ENCODE measurements at places on chromosomes 2 and 18. TPM values are rescaled to one million over a fixed set of nuclear protein-coding genes. Genes with fewer than 3 reads are reported as not detected.

DNA sequence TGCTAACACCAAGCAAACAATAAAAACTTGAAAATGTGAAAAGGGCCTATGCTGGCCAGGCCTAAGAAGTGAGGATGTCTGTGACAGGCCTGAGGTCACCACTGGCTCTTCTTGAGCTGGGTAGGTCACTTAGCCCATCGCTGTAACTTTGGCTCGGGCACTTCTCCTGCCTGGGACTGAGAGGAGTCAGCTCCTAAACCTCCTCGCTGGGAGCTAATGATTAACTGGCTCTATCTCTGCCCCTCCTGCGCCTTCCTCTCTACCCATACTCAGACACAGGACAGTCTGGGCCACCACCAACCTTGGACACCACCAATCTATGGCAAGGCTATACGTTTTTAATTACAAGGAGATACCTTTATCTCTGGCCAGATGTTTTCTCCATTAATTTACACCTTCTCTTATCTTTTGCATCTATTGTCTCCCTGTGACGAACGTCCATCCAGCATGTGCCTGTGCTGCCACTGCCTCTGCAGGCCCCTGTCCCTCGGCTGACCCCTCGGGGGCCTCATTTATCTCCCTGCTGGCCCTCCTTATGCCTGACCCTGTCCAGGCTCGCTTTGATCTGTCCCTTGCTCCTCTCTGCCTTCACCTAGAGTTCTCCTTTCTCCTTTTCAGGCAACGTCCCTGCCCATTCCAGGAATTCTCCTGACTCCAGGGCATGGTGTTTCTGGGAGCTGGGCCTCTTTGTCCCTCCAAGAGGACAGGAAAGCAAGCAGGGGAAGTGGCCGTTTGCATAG lies 149.1 kb upstream of the GATA6 start:
- DNase-seq, result no peak

DNA sequence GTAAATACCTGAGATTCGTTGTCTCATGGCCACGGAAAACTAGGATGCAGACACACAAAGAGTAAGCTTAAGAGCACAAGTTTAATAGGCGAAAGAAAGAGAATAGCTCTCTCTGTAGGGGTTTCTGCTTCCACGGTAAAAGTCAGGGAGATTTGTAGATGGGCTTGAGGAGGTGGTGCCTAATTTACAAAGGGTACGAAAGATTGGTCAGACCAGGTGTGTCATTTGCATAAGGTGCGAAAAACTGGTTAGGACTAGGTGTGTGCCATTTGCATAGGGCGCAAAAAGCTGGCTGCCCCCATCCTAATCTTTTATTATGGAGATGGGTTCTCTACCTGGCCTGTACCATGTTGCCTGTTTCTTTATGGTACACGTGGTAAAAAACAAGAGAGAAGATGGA lies 170.5 kb upstream of the DOK6 start:
- no peak for DNase-seq

GRCh38 chr2:54503828-54504227 lies 47.7 kb downstream of the SPTBN1 start:
- no peak for DNase-seq

DNA sequence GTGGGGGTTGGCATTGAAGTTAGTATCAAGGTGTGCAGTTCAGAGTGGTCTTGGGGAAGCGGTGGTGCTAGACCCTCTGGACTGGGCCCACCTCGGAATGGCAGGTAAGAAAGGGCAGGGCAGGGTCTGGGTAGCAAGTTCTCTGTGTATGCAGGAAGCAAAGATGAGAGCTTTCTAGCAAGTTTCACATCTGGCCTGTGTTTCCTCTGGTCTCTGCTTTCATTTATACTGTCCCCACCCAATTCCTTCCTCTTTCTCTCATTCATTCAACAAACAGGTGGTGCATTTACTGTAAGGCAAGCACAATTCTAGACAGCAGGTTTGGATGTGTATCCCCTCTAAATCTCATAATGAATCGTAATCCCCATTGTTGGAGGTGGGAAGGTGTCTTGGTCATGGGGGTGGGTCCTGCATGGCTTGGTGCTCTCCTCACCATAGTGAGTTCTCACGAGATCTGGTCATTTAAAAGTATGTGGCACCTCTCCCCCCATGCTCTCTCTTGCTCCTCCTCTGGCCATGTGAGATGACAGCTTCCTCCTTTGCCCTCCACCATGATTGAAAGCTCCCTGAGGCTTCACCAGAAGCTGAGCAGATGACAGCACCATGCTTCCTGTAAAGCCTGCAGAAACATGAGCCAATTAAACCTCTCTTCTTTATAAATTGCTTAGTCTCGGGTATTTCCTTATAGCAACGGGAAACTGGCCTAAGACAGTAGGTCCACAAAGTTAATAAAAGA lies 51.8 kb downstream of the PKDCC start:
- peak; percentile 40 for DNase-seq

GRCh38 chr2:218898109-218898878 lies 17.6 kb downstream of the WNT10A start:
- peak; percentile 65 for DNase-seq

- no peak for DNase-seq
Observed at GRCh38 chr2:144943986-144944385, 424.1 kb upstream of the ZEB2 start.

The SLC8A1 gene
- total RNA-seq, result not detected

DNA sequence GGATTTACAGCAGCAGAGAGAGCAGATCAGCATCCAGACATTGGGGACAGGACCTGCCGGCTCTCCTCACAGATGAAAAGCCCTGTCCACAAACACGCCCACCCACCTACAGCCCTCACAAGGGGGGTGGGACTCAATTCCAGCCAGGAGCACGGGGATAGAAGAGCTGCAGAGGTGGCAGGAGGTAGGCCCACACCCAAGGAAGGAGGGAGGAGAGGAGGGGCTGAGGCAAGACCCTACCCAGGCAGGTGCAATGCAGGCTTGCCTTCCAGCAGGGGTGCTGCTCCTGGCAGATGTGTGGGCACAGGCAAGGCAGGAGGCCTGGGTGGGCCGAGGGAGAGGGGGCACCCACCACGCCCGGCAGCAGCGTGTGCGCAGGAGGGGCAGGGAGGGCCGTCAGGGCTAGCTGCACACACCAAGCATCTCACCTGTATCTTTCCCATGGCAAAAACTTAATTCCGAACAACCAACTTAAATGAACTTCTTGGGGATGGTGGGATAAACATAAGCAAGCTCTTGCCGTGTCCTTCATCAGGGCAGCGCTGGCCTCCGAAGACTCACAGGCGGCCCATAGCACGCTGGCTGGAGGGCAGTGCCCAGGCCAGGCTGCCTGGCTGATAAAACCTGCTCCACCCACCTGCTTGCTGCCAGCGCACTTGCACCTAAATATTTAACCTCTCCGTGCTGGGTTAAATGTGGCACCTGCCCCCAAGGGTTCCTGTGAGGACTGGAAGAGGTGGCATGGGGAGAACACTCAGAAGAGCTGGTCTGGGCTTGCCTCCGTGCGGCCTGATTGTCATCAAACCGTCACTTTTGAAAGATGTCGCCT lies 219.5 kb downstream of the HDAC4 start:
- no peak for DNase-seq

DNA sequence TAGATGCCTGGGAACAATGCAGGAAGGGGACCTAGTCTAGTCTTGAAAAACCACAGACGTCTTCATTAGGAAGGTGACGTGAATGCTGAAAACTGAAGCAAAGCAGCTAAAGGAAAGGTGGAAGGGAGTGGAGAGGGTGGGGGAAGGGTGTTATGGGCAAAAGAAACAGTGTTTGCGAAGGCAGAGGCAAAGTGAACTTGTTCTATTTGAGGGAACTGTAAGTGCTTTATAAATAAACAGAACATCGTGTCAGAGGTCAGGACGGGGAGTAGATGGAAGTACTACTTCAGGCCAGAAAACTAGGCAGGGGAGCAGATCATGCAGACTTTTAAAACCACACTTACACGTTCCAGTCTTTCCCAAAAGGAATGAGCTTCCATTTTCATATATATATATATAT lies 57.8 kb downstream of the FASTKD2 start:
- DNase-seq, result no peak

DNA sequence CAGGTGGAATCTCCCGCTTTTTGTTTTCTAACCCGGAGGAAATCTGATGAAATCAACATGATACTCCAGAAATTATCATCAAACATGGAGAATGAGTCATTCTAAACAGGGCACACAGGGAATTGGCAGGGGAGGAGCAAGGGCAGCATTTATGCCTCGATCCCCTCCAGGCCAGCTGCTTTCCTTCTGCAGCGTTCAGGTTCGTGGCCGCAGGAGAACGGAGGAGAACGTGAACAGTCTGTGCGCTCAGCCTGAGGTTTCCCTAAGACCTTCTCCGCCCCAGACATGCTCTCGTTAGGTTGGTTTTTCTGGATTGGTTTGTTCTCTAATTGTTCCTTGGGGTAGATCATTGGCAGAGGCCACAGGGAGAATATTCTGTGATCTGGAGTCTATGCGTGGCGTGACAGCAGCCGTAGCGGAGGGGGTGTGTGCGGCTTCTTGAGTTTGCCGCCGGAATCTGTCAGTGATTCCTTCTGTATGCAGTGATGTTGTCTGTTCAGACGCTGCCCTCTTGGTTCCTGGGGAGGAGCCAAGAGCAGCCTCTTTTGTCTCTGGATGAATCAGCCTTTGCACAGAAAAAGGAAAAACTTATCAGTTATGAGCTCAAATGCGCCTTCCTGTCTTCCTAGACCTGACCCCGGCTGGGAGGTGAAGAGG lies 75.9 kb downstream of the SH3BP4 start:
- no peak for DNase-seq

DNA sequence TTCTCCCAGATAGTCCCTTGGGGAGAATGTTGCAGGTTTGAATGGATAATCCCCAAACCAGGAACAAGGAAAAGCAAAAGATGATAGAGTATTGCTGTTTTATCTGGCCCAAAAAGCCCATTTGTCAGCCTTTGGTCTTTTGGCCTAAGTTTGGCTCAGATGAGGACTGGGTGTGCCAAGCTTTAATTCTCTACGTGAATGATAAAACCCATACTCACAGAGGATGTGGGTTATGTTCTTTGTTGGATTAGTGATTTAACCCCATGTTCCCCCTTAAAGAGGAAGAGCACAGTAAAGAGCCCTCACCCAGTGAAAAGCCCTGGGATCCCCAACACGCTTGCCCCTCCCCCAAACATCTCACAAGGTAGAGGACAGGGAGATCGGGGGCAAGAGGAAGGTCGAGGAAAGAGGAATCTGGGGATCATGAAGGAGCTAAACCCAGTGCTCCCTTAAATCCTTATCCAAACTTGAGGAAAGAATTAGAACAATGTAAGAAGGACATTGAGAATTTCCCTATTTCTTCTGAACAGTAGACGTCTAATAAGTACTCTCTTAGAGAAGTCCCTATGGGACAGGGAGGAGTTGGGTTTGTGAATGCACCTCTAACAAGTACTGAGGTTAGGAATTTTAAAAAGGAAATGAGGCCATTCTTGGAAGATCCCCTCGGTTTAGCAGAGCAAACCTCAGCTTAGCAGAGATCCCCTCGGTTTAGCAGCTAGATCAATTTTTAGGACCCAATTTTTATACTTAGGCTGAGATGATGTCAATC lies 105.0 kb downstream of the HIBCH start:
- no peak for DNase-seq

DNA sequence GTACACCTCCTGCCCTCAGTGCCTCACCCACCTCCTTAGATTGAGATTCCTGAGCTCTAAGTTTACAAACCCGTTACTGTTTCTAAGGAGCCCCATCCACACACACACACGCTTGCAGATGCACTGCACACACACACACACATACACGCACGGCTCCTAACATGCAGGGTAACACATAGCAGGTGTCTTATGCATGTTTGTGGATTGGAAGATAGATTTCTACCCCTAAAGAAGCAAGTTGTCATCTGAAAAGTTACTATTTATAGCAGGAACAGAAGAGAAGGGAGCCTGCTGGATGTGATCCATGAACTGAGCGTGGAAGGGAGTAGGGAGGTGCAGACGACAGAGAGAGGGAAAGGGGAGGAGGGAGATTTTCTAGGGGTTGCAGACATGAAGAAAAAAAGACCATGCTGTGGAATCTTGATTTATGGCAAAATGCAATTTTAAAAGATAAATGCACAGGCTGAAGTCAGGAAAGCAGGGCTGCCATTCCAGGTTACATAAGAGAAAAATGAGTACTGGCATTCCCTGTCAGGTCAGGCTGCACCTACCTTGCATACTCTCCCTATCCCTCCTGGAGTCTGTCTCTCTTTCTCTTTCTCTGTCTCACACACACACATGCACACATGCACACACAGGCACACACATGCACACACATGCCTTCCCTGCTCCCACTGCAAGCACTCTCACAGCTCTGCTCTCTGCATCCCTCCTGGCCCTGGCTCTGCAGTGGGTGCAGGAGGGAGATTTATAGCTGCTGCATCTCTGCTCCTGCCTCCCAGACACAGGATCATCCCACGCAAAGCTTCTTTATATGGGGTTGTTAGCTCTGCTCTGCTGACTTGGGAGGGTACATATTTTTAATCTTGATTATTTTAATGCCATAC lies 192.6 kb upstream of the MYT1L start:
- no peak for DNase-seq

The PAX3 gene
- total RNA-seq, result not detected

DNA sequence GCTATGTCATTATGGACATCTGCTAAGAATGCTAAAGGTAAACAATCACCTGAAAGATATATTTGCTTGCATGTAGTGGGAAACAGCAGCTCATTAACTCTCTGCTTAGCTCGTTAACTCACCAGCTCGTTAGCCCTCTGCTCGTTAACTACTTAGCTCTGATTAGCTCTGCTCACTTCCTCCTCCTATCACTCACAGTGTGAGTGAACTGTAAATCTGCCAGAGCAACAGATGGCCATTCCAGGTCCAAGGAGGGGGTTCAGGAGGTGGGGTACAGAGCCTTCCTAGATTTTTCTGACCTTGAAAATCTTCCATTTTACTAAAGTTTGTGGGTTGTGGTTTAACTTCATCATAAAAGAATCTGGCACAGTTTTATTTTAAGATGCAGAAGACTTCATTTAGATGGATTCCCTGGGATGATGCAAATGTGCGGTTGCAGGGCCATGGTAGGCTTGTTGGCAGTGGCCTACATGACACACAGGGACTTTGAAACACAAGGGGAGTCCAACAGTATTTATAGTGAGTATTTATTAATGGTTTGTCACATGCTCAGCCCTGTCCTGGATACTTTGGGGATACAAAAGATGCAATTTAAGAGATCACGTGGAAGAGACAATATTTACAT lies 1633.7 kb upstream of the CELF4 start:
- DNase-seq, result no peak

DNA sequence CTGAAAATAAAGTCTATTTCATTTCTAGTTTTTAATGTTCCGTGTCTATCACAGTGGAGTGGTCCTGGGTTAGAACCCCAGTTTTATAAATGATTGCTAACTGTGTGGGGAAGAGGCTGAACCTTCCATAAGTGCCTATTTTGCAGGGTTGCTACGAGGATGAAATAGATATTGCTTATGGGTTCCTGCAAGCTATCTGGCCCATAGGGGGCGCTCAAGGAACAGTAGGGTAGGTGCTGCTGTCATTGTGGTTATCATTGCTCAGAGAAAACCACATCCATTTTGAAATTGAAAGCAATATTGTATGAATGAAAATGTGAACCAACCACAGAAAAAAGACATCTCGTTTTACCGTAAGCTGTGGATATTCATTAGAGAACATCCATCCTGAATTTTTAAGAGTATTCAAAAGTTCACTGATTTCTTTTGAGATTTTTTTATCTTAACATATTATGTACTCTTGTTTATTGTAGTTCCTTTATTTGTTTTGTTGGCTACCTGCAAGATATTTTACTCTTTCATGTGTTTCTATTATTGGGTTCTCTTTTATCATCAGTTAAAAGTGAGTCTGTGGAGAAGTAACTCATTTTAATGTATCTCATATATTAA lies 261.6 kb downstream of the NAPG start:
- DNase-seq, result peak; percentile 91

GRCh38 chr2:169363560-169364150 lies 1.3 kb upstream of the LRP2 start:
- peak; percentile 5 for DNase-seq

The CCDC85A gene
- total RNA-seq, result not detected
